Stimulated activated CD8-positive, alpha-beta memory T cell treated with anti-CD3 and anti-CD28 coated beads, Interleukin-4, amount 100 ng/mL, for 1 hour (primary cell): ENCODE measurements at places on chromosomes 7 and 10.

GRCh38 chr10:61974601-61975390 is 73.3 kb downstream of the ARID5B start:
- DNase-seq = no peak

DNA sequence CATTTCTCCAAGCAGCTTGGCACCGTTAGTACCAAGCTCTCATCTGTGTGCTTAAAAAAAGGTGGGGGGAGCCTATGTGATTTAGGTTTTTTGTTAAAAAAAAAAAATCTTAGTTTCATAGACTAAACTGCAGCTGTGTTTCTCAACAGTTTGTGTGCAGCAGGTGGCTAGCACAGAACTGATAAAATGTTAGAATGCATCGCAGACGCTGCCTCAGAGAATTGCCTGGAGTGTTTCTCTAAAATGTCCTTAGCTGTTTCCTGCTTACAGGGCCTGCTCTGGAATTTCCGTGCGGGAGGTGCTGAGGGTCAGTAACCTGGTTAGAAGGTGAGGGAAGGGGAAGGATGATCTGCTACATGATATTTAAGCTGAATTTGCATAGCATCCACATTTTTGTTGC is 268.9 kb downstream of the PLXDC2 start:
- no peak for DNase-seq

GRCh38 chr7:22895140-22895827 is 72.6 kb upstream of the TOMM7 start:
- no peak for DNase-seq

GRCh38 chr10:71494980-71495381 is 98.3 kb downstream of the CDH23 start:
- DNase-seq = no peak

GRCh38 chr7:31950091-31950755 is 120.0 kb downstream of the PDE1C start:
- DNase-seq = no peak

- DNase-seq = no peak
Measured at GRCh38 chr7:80066639-80067038, 68.0 kb upstream of the GNAI1 start.

- peak; percentile 1 for DNase-seq
Measured at GRCh38 chr10:77801474-77802161, 124.9 kb downstream of the DLG5 start.

GRCh38 chr10:97069576-97070362 is 116.0 kb downstream of the SLIT1 start:
- DNase-seq = no peak

- DNase-seq = no peak
Measured at GRCh38 chr10:69385454-69386350, 31.0 kb downstream of the TACR2 start.

- no peak for DNase-seq
Measured at GRCh38 chr10:22010973-22011408, 7.5 kb upstream of the DNAJC1 start.

DNA sequence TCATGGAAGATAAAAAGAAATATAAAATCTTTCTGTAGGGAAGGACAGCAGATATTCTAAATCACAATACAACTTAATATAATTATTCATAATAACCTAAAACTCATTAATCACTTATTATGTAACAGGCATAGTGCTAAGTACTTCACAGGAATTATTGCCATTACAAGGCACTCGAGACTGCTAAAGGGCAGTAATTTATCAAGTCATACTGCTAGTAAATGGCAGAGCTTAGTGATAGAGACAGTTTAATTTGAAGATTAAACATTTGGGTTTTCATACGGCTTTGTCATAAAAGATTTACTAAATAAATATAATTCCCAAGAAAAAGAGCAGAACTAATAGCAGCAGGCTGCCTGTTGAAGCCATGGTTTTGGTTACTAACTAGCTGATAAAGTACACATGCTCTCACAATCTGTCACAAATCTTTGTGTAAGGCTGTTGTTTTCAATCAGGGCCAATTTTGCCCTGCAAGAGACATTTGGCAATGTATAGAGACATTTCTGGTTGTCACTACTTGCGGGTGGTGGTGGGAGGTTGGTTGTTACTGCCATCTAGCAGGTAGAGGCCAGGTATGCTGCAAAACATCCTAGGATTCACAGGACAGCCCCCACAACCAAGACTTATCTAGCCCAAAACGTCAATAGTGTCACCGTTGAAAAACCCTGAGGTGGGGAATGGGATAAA is 233.3 kb upstream of the CACNA2D1 start:
- no peak for DNase-seq

DNA sequence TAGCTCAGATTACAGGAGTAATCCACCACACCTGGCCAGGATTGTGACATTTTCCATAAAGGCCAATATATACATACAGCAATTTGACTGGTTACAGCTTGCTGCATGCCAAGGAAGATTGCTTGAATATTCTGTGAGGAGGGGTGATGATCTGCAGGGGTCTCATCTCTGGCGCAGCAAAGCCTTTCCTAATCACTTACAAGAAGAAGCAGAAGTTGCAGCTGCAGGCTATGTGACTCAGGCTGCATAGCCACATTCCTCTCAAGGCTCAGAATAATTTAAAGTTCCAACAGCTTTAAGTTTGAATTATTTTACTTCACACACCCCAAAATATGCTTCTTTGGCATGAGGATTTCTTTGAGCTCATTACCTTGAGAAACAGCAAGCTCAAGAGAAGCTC is 11.4 kb upstream of the RASGEF1A start:
- no peak for DNase-seq

DNA sequence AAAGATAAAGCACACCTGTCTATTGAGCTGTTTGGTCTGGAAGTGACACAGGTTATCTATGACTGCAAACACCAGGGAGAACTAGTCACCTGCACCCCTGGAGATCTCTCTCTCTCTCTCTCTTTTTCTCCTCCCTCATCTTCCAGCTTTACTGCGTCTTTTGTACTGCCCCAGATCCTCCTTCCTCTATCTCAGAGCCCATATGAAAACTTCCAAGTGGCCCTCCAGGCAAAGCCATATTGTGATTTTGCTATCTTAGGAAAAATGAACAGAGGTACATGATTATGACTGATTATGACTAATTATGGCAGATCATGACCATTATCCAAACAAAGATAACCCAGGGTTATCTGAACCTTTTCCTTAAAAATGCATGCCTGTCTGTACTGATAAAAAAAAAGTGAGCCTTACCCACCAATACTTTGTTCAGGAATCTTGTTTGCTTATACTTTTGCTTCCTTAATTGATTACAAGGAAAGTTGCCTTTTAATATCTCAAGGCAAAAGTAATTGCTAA is 12.6 kb upstream of the EPHB6 start:
- no peak for DNase-seq

DNA sequence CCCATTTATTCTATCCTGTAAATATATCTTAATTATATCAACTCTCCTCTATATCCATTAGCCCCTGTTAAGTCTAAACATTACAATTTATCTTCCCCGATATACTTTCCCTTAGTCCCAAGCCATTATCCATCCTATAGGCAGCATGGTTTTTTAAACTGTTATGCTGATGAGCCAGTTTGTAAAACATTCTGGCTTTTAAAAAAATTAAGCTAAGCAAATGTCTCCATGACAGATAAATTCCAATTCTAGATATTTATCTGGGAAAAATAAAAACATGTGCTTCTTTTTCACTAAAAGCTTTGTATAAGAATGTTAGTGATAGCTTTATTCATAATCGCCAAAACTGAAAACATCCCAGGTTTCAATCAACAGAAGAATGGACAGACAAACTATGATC is 183.2 kb upstream of the GNAI1 start:
- DNase-seq = no peak
